ENCODE measurements at places on chromosomes 16 and 17.
A peak's percentile ranks its signal among the peaks of the same experiment; 100 is the strongest.

GRCh38 chr16:63018581-63019223 is 982.5 kb upstream of the CDH8 start:
- DNase-seq, result no peak

- peak; percentile 2 for DNase-seq
These were observed 59.5 kb downstream of the SLFN11 start for GRCh38 chr17:35313875-35314409.

DNA sequence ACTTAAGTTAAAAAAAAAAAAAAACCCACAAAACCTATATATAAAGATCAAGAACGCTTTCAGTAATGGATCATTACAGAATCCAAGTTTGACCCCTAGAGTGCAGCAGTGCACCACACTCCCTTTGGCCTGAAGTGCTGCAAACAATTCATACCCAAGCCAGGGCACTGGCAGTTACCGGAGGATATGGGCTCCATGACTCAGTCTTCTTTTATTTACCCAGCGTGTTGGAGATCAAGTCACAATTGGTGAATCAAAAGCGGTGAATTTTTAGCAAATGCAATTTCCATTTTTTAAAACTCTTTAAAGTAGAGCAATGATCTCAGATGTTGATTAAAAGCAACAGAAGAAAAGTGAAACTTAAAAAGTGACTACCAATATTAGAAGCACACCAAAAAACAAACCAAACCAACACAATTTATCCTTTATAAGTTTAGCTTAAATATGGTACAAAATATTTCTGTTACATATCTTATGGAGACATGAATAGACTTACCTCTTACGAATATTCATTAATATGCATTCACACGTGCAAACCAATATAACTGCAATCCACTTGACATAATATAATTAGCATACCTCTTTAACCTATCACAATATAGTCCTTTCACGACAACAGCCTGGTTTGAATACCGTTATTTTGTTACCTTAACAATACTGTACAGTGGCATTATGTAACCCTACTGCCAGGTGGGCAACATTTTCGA is 46.3 kb downstream of the ZNF652 start:
- DNase-seq, result peak; percentile 91

DNA sequence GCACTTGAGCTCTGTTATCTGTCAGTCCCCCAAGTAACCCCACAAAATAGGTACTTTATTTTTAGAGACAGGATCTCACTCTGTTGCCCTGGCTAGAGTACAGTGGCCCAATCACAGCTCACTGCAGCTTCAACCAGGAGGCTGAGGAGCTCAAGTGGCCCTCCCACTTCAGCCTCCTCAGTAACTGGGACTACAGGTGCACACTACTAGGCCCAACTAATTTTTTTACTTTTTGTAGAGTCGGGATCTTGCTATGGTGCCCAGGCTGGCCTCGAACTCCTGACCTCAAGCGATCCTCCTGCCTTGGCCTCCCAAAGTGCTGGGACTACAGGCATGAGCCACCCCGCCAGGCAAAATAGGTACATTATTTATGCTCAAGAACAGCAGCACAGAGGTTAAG is 99.6 kb downstream of the MGAT5B start:
- no peak for DNase-seq

- no peak for DNase-seq
These were observed 68.9 kb upstream of the EEF2KMT start for GRCh38 chr16:5166486-5166885.
